ENCODE measurements at places on chromosomes 3 and 15.
A peak's percentile ranks its signal among the peaks of the same experiment; 100 is the strongest.

DNA sequence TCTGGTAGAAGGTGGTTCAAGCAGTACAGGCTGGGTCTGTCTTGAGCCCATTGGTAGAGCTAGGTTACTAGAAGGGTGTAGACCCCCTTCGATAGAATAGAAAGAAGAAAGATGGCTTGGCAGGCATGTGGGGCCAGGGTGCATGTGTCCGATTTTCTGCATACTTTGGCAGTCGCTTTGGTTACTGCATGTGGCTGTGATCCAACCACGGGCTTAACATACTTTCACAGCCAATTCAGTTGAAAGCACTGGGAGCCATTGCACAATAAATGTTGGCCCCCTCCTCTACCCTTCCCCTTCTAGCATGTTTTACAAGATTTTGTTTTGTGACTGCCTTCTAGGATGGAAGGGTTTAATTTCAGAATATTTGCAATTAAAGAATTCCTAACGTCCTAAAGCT is 7.2 kb downstream of the ARID3B start:
- DNase-seq = no peak

DNA sequence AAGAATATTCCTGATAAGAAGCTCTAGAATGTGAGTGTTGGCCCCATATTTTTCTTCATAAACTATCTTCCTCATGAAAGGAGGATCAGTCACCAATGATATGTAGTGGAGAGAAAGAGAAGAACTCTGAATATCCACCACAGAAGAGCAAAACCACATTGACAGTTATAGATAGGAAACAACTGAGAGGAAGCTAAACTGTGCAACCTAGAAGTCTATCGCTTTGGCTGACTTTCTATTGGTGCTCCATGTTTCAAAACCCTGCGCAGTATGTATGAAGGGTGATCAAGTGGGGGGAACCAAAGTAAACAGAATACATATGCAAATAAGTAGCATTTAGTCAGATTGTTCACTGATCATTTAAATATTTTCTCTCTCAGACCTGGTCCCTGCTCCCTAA is 41.0 kb upstream of the ZNF280D start:
- DNase-seq = no peak

- DNase-seq = no peak
Observed at GRCh38 chr3:33578325-33579177, 138.3 kb upstream of the UBP1 start.

DNA sequence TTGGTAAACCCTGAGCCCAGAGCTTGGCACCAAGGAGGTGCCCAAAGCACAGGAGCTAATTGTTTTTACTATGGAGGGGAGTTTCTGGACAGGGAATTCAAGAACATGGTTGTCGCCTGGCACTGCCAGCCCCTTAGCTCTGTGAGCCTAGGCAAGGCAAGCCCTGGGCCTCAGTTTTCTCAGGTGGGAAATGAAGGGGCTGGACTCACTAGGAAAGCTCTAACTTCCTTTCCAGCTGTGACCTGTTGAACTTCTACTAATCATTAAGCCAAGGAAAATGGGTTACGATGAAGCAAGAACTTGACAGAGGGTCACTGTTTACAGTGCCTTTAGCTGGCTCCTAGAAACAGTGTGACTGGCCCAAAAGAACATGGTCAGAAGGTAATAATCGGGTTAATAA is 277.2 kb downstream of the SHQ1 start:
- DNase-seq = no peak

DNA sequence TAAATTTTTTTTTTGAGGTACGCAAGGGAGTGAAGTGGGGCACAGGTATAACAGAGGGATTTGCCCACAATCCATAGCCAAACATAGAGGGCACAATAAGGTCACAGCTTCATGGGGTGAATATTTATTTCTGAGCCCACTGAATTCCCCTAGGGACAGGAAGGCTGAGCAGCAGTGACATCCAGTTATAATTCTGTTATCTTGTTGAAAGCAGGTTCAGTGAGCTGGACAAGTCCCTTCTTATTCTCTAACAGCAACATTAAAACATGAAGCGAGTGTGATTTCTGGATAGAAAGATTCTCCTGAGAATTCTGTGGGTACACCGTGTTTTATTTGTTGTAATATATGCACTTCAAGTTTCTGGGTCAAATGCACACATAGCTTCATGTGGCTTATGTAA is 538.2 kb downstream of the NAALADL2 start:
- no peak for DNase-seq

DNA sequence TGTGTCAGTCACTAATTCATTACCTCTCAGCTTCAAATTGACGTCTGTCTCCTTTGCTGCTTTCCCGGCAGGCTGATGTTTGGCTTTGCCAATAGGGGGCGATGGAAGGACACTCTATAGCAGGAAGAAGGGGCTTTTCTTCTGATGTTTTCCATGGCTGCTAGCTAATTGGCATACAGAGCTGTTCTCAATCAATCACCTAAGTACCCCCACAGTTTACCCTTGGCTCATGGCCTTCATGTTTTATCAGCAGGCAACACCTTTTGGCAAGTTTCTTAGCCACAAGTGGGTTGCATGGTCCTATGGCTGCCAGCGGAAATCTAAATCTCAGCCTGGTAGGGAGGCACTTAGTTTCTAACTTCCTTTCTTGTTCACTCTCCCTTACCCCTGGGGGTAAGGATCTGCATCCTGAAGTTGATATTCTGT is 45.0 kb downstream of the ESYT3 start:
- DNase-seq = peak; percentile 7

Measured in stimulated activated CD4-positive, alpha-beta T cell treated with anti-CD3 and anti-CD28 coated beads, Interleukin-15, amount 100 ng/mL, for 48 hours (primary cell).